ENCODE measurements at places on chromosomes 7 and 10. TPM values are rescaled to one million over a fixed set of nuclear protein-coding genes. Genes with fewer than 3 reads are reported as not detected.

DNA sequence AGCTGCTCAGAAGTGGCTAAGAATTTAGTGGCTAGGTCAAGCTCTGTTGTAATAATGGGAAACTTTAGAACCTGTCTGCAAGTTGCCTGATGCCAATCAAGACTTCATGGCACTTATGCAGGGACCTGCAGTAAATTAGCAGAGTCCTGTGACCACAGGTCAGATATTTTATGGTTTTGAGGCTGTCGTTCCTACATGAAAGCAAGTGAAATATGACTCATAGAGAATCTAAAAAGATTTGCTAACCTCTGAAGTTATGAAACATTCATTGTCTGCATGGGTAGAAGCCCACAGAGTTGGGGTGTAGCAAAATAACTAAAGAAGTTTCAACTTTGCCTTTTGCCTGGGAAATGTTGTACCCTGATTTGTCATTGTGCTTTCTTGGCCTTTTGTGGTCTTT lies 32.3 kb downstream of the SLC39A12 start:
- H3K27ac ChIP-seq: no peak overlapping the region
- DNase-seq: no peak
- H3K4me1 ChIP-seq: no peaks in the 10 kb centered on the region
- no peaks in the 10 kb centered on the region for H3K27me3 ChIP-seq
- no peak overlapping the region for H3K4me3 ChIP-seq
- H3K36me3 ChIP-seq: no peaks in the 10 kb centered on the region

The ZNF479 gene
- not detected for total RNA-seq

DNA sequence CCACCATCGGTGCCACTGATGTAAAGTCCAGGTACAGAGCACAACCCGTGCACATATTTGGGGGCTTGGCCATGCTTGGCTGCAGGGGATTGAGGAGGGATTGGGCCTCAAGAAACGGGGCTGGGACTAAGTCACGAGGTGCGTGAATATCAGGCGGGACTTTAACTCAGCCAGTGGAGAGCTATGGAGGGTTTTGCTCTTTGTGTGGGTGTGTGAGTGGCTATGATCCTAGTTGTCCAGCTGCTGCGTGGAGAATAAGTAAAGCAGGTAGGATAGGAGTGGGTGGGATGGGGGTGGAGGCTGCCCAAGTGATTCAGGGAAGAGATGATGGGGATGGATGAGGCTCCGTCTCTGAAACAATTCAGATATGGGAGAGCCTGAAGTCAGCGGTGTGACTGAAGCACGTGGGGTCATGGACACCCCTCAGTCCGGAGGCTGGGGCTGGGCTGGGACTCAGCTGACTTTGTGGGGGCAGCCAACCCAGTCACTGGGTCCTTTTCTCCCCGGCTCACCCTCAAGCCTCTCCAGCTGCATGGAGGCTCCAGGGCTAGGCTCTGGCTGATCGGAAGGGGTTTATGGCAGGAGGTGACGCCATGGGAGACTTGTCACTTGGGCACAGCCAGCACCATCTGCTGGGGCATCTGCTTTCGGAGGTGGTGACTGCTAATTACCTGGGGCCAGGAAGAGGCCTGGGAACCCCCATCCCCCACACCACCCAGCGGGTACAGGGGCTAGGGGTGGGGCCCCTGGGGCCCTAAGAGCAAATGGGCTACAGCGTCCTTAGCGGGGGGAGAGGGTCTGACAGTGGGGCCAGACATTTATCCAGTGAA lies 1.7 kb upstream of the LFNG start:
- H3K36me3 ChIP-seq: no peaks in the 10 kb centered on the region
- H3K4me3 ChIP-seq: no peak overlapping the region
- peaks cover 16% of the 10 kb centered on the region for H3K27me3 ChIP-seq
- H3K27ac ChIP-seq: no peak overlapping the region
- peaks cover 18% of the 10 kb centered on the region for H3K4me1 ChIP-seq

GRCh38 chr10:132421847-132422751 lies 25.1 kb downstream of the PWWP2B start:
- H3K27me3 ChIP-seq: no peaks in the 10 kb centered on the region
- no peaks in the 10 kb centered on the region for H3K36me3 ChIP-seq
- H3K4me3 ChIP-seq: no peak overlapping the region
- H3K27ac ChIP-seq: peak overlapping the region; percentile 93
- peak; percentile 81 for DNase-seq
- H3K4me1 ChIP-seq: peaks cover 64% of the 10 kb centered on the region

DNA sequence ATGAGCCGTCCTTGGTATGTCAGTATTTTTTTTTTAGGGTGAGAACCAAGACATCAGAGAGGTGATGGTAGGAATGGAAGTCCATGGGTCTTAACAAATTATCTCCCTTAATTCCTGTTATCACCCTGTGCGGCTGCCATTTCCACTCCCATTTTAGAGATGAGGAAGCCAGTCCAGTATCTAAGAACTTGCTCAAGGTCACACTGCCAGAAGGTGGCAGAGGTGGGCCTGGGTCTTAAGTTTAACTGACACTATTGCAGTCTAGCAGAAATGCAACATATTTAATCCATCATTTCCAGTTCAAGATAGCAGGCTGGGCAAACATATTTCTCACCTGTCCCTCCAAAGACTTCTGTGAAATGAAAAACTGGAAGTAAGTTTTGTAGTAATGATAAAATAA lies 108.3 kb downstream of the GLI3 start:
- no peak for DNase-seq
- no peaks in the 10 kb centered on the region for H3K36me3 ChIP-seq
- H3K4me3 ChIP-seq: no peak overlapping the region
- H3K27ac ChIP-seq: no peak overlapping the region
- no peaks in the 10 kb centered on the region for H3K4me1 ChIP-seq

The LRRD1 gene
- not detected for total RNA-seq

DNA sequence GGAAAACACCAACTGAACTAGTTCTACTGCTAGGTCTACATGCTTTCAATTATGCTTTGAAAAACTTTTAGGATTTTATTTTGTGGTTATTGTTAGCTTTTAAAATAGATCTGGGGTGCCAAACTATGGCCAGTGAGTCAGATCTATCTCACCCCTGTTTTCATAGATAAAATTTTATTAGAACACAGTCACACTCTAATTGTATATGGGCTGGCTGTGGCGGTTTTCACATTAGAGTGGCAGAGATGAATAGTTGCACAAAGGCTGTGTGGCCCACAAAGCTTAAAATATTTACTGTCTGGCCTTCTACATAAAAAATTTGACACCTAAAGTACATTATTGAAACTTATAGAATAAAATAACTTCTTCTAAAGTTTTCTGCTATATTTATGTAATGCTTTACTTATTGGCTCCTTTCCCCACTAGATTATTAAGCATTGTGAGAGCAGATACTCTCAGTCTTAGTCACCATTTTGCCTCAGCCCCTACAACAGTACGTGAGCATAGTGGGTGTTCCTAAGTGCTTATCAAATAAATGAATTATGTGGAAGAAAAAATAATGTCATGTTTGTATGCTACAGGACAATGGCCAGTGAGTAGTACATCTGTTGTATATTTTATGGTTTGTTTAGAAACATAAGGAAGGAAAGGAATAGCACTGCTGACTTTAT lies 5.4 kb upstream of the SUV39H2 start:
- peaks cover 7% of the 10 kb centered on the region for H3K4me1 ChIP-seq
- no peak overlapping the region for H3K27ac ChIP-seq
- no peaks in the 10 kb centered on the region for H3K36me3 ChIP-seq
- no peaks in the 10 kb centered on the region for H3K27me3 ChIP-seq

DNA sequence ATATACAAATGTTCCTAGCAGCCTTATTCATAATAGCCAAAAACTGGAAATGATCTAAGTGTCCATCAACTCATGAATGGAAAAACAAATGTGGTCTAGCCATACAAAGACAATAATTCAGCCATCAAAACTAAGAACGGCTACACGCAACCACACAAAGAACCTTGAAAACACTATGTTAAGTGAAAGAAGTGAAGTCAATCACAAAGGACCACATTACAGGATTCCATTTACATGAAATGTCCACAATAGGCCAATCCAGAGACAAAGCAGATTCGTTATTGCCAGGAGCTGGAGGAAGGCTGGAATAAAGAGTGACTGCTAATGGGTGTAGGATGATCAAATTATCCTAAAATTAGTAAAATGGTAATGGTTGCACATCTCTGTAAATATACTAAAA lies 21.1 kb downstream of the MKRN1 start:
- H3K4me1 ChIP-seq: no peaks in the 10 kb centered on the region
- no peaks in the 10 kb centered on the region for H3K27me3 ChIP-seq
- H3K27ac ChIP-seq: no peak overlapping the region
- DNase-seq: no peak
- H3K4me3 ChIP-seq: no peak overlapping the region
- peaks cover 97% of the 10 kb centered on the region for H3K36me3 ChIP-seq

Data from left lung (tissue), 14 donors.